ENCODE measurements at places on chromosomes 13 and 19.

GRCh38 chr13:25149711-25150110 is 22.4 kb downstream of the AMER2 start:
- no peak for DNase-seq

DNA sequence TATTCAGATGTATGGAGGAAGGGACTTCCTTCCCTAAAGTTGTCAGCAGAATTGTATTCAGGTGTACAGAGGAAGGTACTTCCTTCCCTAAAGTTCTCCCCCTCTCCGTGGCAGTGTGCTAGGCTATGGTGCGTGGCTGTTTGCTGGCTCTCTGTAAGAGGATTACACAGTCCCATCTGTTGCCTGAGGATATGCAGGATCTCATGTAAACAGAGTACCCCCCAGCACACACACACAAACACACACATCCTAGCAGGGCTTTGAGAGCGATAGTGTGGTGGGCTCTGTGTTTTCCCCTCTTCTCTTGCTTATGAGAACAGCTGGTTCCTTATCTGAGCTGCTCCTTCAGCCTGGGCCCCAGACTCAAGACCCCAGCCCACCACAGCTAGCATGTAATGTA is 10.3 kb downstream of the NEK5 start:
- DNase-seq, result peak; percentile 3

DNA sequence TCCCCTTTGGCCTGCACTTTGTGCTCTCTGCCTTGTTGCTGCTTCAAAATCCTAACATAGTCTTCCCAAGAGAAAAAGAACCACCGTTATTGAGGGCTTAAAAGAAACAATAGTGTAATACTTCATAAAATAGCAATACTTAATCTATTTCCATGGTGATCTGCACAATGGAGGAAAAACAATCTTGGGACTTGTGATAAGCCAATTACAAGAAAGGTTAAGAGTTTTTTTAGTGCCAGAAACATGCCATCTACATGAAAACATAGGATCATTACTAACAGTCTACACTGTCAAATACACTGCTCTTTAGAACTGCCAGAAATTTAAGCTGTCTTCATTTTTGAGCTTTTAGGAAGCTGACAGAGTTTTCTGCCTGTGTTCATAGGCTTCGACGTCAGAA is 54.1 kb upstream of the MAB21L1 start:
- no peak for DNase-seq

DNA sequence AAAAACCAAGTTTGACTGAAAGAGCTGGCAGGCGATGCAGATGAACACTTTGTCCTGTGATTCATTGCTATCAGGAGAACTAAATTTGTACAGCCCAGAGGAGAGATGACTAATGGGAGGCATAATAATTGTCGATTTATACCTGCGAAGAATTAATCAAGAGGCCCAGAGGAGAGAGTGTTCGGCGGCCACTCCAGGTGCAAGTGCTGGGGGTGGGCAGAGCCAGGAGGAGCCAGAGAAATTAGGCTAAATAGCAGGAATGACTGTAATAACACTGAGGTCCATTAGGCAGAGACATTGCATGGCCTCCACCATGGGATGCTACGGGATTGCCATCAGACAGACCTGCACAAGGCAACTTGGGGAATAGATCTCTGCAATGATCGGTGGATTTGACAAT is 107.7 kb upstream of the UQCRFS1 start:
- no peak for DNase-seq

- no peak for DNase-seq
Measured at GRCh38 chr13:43331672-43332071, 308.3 kb downstream of the DNAJC15 start.

Measured in NCI-H2171 (cell line).